ENCODE measurements at places on chromosomes 11 and 22.

DNA sequence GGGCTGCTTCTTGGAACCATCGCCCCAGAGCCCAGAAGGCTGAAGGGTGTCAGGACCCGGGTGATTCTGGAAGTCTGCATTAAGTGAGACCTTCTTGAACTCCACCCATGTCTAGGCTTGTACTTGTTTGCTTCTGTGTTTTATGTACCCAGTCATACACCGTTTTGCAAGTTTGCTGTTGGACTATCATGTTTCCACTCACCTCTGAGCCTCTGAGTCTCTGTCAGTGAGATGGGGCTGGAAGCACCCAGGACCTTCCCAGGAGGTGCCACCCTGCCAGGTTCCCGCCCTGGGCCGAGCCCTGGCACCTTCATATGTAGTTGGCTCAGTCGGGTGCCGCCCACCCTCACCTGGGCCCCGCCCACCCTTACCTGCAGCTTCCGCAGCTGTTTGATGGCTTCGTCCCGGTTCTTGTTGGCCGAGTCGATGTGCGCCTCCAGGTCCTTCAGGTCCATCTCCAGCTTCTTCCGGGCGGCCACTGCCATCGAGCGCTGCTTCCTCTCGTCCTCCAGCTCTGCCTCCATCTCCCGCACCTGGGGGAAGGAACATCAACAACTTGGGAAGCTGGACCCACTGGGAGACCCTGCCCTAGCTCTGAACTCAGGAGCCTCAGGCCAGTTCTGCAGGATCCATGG lies 35.1 kb downstream of the APOL1 start:
- DNase-seq: no peak

DNA sequence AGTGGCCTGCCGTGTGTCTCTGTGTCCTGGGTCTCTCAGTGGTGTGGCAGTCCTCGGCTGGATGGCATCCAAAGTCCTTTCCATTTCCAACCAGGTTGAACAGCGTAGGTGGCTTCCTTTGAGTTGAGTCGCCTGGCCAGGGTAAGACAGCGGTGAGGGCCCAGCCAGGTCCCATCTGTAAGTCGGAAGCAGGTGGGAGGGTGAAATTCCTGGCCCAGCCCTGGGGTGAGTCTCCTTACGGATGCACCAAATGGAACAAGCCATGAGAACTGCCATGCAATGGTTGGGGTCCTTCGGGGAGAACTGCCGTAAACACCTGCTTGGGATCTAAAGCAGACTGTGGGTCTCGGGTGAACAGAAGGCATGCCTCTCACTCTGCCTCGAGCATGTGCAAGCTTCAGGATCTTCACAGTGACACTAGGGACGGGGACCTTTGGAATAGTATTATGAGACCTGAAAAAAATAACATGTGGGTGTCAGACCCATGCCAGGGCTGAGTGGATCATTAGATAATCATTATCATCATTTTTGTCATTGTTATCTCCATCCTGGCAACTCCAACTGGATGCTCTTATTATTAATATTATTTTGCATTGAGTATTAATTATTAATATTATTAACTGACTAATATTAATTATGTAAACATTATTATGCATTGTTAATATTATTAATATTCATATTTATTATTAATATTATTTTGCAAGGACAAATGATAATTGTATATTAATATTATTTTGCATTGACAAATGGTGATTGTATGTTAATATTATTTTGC lies 57.7 kb upstream of the LINC01488 start:
- no peak for DNase-seq

DNA sequence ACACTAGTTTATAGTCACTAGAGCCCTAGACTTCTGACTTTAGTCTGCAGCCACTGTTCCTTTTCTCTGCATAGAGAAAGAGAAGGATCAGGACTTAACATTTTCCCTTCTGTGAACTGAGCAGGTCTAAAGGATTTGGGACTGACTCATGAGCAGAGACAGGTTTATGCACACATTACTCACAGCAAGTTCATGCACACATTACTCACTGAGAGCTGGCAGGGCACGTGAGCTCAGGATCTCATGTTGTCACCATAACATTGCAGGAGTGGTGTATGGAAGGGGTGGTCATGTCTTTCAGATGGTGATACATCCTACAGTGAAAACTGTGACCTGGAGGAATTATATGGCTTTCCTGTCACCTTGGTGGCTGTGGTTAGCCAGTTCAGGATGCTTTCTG lies 56.4 kb downstream of the CEP164 start:
- no peak for DNase-seq

GRCh38 chr22:36239401-36240171 lies at the start of gene APOL2:
Gene APOL2, minus strand, starts transcription at chr22:36239527. Its CDS starts 6,365 bp downstream, at chr22:36233162.
- DNase-seq: peak; percentile 70

- DNase-seq: no peak
Measured at GRCh38 chr22:39241794-39242594, 2.8 kb downstream of the PDGFB start.

GRCh38 chr11:132106096-132106982 lies 735.9 kb downstream of the NTM start:
- DNase-seq: no peak

DNA sequence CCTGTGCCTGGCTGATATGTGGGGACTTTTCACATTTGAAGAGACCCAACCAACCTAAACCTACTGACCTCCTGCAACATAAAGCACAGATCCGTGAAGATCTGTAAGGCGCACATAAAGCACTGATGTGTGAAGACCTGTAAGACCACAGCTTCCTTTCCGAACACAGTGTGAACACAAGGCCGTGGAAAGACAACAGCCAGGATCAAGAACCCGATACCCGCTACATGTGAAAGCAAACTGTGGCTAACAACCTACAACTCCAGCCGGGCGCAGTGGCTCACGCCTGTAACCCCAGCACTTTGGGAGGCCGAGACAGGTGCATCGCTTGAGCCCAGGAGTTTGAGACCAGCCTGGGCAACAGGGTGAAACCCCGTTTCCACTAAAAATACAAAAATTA lies 17.6 kb upstream of the PPFIA1 start:
- no peak for DNase-seq

- no peak for DNase-seq
Measured at GRCh38 chr11:14956111-14956510, 16.0 kb downstream of the CALCA start.

DNA sequence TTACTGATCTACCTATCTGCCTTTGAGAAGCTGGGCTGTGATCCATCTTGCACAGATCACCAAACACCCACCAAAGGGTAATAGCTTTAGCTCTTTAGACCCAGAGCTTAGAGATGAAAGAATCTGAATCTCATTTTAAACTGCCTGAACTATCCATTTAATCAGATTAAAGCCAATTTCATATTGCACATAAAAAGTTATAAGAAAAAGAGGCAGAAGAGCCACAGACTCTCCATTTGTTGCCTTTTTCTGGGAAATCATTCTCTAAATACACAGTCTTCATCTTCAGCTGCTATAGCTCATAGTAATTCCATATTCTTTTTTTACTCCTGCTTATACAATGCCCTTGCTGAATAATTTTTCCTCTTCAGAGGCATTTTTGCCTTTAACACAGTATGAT lies 271.2 kb downstream of the DLG2 start:
- DNase-seq: no peak

Data from stimulated activated CD8-positive, alpha-beta memory T cell treated with anti-CD3 and anti-CD28 coated beads, Interleukin-4, amount 100 ng/mL, for 4 hours (primary cell).